Suprapubic skin (tissue), 4 donors: ENCODE measurements at places on chromosomes 16 and 17. TPM values are rescaled to one million over a fixed set of nuclear protein-coding genes. Genes with fewer than 3 reads are reported as not detected.

FLYWCH2 gene
- 42.1 TPM for total RNA-seq

KRT12 gene
- not detected for total RNA-seq

EFCAB5 gene
- 0.16 TPM for total RNA-seq

IRX3 gene
- 85.5 TPM for total RNA-seq

GLP2R gene
- total RNA-seq = 0.40 TPM

- no peak for DNase-seq
Observed at GRCh38 chr17:2814481-2815341, 18.5 kb downstream of the RAP1GAP2 start.

- DNase-seq = no peak
Observed at GRCh38 chr17:14268264-14268663, 31.6 kb upstream of the CDRT15 start.

- peak; percentile 76 for DNase-seq
Observed at GRCh38 chr17:42436391-42436790, 13.3 kb upstream of the CAVIN1 start.

DNA sequence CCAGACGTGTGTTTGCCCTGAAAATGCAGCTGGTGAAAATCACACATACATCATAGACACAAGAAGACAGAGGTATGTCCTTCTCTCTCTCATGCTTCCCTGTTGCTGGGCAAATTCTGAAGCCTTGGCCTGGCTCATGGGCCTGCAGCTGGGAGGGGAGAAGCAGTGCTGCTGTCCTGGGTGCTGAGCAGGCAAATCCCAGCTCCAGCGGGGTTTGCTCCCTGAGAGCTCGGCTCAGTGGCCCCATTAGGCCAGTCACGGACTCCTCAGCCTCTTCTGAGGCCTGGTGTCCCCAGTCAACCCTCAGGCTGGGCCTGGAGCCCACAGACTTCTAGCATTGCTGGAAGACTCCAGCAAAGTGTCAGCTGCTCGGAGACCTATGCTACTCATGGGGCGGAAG, 11.7 kb downstream of the RHBDL3 start:
- DNase-seq = no peak
